WTC11 (cell line): ENCODE measurements at places on chromosomes 12 and 14.
A peak's percentile ranks its signal among the peaks of the same experiment; 100 is the strongest.

- no peak for DNase-seq
Measured at GRCh38 chr12:117485984-117486839, 124.8 kb upstream of the NOS1 start.

DNA sequence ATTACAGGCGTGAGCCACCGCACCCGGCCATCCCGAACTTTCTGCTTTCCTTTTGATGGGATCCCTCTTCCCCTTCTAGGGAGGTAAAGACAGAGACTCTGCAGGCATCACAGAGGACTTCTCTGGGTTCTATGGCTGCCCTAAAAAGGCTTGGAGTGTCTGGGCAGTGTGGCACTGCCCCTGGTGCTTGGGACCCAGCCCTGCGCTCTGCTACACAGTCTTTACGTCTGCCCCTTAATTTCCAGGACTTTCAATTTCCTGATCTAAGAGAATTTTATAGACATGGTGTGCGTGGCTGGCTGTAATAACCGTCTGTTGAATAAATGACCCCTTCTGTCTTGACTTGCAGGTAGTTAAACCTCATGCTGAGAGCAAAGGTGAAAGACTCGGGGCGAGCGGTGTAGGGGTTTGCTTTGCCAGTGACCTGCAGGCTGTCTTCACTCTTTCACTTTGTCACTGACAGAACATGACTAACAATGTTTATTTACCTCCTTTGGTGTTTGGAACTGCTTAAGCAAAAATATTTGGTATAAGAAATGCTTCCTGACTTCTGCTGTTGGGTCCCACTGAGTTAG lies 110.9 kb upstream of the MAP1LC3B2 start:
- no peak for DNase-seq

DNA sequence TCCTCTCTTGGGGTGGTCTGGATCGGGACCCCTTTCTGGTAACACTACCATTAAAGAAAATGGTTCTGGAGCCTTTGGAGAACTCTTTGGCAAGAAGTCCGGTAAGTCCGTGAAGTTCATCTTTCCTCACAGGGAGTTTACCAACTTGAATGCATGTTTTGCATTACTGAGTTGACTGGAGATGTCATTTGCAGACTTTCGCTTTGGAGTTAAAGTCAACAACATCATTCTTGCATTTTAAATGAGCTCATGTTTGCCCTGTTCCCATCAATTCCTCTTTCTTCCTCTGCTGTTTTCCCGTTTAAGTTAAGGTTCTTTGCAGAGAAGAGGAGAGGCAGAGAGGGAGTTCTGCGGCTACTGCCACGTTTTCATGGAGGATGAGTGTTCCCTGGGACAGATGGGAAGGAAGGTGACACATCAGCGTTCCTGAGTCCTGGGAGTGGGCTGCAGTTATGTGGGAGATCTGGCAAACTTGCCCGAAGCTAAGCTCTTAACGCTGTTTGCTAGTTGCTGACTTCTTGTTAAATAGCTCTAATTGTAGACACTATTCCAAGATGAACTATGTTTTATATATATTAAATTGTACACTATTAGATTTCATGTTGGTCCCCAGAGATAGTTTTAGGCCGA lies 18.8 kb upstream of the PRICKLE1 start:
- no peak for DNase-seq

GRCh38 chr14:66111891-66112290 lies 374.3 kb upstream of the CCDC196 start:
- no peak for DNase-seq

DNA sequence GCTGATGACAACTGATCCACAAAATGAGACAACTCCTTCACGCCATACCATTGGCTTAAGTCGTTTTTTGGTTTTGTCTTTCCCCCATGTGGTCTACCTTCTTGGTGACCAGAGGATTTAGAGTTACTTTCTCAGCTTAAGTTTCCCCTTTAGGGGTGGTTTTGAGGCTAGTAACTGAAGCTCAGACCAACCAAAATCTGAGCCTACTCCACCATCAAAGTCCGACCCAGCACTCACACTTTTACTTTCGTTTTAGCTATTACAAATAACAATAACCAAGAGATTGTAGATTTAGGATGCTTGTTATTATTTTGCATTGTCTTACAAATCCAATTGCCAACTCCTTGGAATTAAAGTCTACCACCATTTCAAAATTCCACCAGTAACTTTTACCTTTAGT lies 130.6 kb upstream of the MDM1 start:
- no peak for DNase-seq

DNA sequence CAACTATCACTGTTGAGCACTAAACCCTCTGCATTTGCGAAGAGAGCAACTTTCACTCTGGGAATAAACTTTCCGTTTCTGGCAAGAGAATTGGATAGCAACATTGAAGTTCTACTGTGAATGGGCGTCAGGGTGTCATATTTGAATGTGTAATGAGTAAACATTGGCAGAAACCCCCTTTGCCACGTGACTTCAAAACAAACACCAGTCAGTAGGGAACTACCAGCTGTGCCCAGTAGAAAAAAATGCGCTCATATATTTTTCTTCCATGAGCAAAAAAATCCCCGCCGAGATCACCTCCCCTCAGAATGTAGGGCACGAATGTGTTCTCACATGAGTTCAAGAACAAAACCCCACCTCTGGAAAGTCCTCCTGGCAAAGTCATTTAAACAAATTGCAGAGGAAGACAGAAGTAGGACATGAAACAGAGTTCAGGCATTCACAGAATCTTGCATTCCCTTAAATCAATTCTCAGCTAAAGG lies 80.6 kb downstream of the BTG1 start:
- DNase-seq, result no peak

GRCh38 chr12:23929906-23930305 lies 19.6 kb downstream of the SOX5 start:
- no peak for DNase-seq

DNA sequence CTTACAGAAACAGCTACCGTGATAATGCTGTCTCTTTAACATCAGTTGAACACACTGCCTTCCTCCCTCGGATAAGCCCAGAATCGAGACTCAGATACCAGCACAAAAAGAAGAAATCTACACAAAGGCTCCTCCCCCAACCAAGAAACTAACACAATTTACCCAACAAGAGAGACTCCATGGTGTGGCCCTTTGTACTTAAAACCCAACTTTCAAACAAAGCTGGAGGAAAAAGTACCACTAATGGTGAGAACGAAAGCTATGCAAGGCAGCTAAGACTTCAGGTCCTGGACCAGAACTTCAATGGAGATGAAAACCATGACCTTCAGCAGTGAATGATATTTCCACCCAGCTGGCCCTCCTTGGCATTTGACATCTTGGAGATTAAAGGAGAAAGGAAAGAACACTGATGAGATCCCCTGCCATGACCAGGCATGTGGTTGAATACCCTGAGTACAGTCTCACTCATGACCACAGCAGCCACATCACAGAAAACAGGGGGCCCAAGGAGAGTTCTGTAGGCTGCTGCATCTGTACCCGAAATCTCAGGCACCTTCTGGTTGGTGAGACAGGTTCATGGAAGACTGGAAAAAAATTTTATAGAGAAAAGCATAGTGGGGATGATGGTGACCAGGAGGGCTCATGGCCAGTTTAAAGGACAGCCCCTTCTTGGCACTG lies 36.7 kb downstream of the RBM19 start:
- no peak for DNase-seq

DNA sequence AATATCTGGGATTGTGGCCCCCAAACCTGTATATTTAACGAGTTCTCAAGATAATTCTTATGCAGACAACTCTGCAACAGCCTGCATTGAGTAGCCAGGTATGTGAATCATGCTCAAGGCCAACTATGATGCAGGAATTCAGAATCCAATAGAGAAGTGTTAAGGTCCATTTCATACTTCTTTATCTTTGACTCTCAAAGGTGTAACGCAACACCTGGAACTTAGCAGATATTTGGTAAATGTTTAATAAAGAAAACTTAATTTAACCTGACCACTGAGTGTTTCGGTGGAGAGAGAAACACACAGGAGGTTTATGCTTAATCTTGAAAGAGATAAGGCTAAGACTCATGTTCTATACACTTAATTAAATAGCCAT lies 156.5 kb upstream of the PLEKHG7 start:
- DNase-seq, result no peak

GRCh38 chr12:123250471-123251383 lies 17.5 kb downstream of the MTRFR start:
- peak; percentile 31 for DNase-seq

- no peak for DNase-seq
Measured at GRCh38 chr12:32116897-32117296, 10.2 kb downstream of the BICD1 start.

DNA sequence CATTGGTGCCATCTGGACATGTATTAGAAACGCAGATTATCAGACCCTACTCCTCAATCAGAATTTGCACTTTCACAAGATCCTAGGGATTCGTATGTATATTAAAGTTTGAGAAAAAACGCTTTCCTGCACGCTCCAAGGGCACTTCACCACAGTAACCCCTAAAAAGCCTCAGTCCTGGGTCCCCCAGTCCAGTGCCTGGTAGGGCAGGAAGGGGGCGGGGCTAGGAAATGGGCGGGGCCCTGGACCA lies 369 bp downstream of the DEPDC4 start:
- DNase-seq, result peak; percentile 96

- DNase-seq, result no peak
Measured at GRCh38 chr14:93741556-93742230, 46.6 kb downstream of the PRIMA1 start.

- DNase-seq, result no peak
Measured at GRCh38 chr12:89765959-89766824, 57.6 kb upstream of the ATP2B1 start.

GRCh38 chr14:101458741-101459550 lies 102.3 kb upstream of the DIO3 start:
- DNase-seq, result peak; percentile 44

- DNase-seq, result no peak
Measured at GRCh38 chr14:92679246-92679645, 69.2 kb downstream of the LGMN start.

DNA sequence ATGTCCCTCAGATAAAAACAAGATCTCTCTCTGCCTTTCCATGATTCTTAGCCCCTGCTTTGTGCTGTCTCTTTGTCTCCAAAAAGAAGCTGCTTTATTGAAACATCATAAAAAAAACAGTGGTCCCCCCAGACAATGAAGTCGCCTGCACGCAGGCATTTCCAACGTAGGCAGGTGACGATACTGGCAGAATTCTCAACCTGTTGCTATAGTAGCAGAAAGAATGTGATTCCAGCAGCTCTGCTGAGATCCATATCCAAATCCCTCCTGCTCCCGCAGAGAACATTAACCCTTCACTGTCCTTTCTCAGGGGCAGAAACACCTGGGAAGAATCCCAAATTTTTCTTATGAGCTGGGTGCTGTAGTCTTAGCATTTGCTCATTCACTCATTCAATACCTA lies 84.8 kb downstream of the STON2 start:
- DNase-seq, result peak; percentile 42

DNA sequence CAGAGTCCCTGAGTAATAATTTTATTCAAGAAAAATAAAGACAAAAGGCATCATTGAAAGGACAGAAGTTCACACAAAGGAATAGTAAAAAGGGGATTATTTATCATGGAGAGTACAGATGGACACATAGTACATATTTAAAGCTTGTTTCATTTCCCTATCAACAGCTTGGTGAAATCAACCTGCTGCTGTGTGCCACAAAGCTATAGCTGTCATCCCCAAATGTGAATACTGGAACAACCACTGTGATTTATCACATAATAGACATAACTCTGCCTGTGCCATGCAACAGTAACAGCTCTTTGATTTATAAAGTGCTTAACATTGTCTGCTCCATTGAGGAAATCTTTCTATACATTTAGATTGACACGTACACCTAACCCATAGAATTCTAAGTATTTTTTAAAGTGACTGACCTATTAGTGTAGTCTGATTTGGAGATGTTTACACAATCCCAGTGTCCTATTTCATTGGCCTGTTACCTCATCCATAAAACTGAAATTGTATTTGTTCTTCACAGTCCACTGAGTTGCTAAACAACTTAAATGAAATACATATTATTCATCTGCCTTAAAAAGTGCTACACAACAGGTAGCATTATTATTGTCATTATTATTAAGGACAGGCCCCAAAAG lies 3.3 kb downstream of the NEMF start:
- no peak for DNase-seq

DNA sequence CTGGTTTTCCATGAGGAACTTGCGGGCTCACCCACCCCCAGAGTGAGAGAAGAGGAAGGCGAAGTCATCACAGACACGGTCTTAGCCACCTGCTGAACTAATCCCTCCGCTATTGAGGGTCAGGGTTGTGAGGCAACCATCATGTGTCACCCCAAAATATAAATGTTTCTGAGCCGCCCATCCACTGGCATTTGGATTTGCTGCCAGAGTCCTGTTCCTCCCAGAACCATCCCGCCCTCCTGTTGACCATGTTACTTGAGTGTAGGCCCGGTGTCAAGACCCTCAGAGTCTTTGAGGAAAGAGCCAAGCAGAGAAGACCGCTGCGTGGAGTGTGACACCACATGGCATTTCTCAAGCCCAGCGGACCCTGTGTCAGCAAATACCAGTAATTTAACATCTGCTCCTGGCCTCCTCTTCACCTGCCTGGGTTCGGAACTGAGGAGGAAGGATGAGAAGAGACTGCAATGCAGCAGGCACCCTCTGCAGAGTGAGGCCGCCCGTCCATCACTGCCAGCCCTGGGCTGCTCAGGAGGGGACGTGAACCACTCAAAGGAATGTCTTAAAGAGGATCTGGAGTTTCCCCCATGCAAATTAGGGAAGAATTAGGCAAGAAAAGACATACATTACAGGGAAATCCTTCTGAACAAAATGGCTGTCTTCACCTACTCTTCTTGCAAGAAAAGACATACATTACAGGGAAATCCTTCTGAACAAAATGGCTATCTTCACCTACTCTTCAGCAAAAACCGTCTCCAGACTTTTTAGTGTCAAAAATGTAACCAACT lies 100.4 kb downstream of the FBXL14 start:
- DNase-seq, result no peak

DNA sequence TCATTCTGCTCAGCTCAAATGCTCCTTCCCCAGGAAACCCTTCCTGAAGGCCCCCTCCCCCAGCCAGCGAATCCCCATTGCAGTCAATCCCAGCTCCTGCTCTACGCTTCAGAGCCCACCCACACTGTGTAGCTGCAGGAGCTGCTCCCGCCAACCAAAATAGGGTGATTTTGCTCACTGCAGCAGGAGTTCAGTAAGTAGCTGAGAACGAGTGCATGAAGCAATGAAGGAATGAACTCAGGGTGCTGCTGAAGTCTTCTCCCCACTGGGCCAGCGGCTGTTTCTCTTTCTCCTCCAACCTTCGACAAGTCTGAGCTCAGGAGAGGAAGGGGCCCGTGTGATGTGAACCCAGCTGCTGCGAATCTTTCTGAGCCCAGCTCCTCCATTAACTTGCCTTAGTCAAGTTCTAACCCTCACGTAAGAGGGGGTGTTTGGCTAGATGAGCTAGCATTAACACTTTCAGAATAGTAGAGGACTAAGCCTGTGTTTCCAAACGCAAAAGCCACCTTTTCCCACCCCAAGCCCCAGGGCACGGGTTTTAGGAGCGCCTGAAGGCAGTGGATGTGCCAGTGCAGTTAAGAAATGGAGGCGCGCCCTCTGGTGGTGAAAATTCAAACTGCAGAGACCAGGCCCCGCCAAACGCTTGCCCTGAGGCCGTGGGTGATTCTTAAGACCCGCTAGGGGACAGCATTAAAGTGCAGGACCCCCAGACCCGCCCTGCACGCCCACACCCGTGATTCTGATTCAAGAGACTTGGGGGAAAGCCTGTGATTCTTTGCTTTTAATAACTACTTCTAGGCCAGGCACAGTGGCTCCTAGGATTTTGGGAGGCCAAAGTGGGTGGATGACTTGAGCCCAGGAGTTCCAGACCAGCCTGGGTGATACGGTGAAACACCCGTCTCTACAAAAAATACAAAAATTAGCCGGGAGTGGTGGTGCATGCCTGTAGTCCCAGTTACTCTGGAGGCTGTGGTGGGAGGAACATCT lies 11.9 kb upstream of the SERPINA4 start:
- peak; percentile 92 for DNase-seq
